ENCODE measurements at places on chromosomes 3 and 15. TPM values are rescaled to one million over a fixed set of nuclear protein-coding genes. Genes with fewer than 3 reads are reported as not detected.
A peak's percentile ranks its signal among the peaks of the same experiment; 100 is the strongest.

GRCh38 chr15:31300981-31301672, 25.5 kb upstream of the KLF13 start:
- DNase-seq, result no peak
- no peak overlapping the region for H3K27ac ChIP-seq
- peaks cover 16% of the 10 kb centered on the region for H3K4me1 ChIP-seq
- no peaks in the 10 kb centered on the region for H3K27me3 ChIP-seq
- H3K36me3 ChIP-seq, result no peaks in the 10 kb centered on the region

- DNase-seq, result no peak
- H3K27ac ChIP-seq, result no peak overlapping the region
- no peaks in the 10 kb centered on the region for H3K27me3 ChIP-seq
- peaks cover 3% of the 10 kb centered on the region for H3K4me1 ChIP-seq
- no peaks in the 10 kb centered on the region for H3K36me3 ChIP-seq
Observed at GRCh38 chr3:50187750-50188149, 3.7 kb upstream of the GNAT1 start.

DNA sequence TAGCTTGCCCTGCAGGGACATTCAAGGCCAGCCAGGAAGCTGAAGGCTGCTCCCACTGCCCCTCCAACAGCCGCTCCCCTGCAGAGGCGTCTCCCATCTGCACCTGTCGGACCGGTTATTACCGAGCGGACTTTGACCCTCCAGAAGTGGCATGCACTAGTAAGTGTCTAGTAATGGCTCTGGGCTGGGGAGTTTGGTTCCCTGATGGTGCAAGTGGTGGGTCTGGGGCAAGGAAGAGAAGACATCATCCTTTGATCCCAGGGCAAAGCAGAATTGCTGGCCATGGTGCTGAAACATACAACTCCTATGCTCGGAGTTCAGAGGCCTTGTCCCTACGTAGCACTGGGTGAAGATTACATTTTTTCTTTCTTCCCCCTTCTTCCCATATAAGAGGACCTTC, 311.4 kb downstream of the EPHB1 start:
- no peak for DNase-seq
- H3K4me1 ChIP-seq, result no peaks in the 10 kb centered on the region
- no peak overlapping the region for H3K27ac ChIP-seq
- no peak overlapping the region for H3K4me3 ChIP-seq
- no peaks in the 10 kb centered on the region for H3K27me3 ChIP-seq

GRCh38 chr3:126402666-126403302, 8.1 kb downstream of the CFAP100 start:
- H3K27me3 ChIP-seq, result no peaks in the 10 kb centered on the region
- DNase-seq, result no peak
- no peak overlapping the region for H3K27ac ChIP-seq
- no peak overlapping the region for H3K4me3 ChIP-seq
- H3K36me3 ChIP-seq, result no peaks in the 10 kb centered on the region

The ZNF501 gene
- polyA plus RNA-seq, result 2.1 TPM

GRCh38 chr3:195543500-195544229, 540 bp upstream of the PPP1R2 start:
- no peak for DNase-seq
- peak overlapping the region; percentile 66 for H3K4me3 ChIP-seq
- no peaks in the 10 kb centered on the region for H3K27me3 ChIP-seq
- no peaks in the 10 kb centered on the region for H3K36me3 ChIP-seq

GRCh38 chr15:48427960-48428547, 96.8 kb downstream of the DUT start:
- DNase-seq, result no peak
- no peak overlapping the region for H3K4me3 ChIP-seq
- no peaks in the 10 kb centered on the region for H3K4me1 ChIP-seq

The CFAP91 gene
- polyA plus RNA-seq, result 0.48 TPM

GRCh38 chr3:112122870-112123269, 10.2 kb downstream of the GCSAM start:
- no peak overlapping the region for H3K27ac ChIP-seq
- H3K36me3 ChIP-seq, result peaks cover 26% of the 10 kb centered on the region
- no peaks in the 10 kb centered on the region for H3K27me3 ChIP-seq
- H3K4me1 ChIP-seq, result peaks cover 60% of the 10 kb centered on the region
- H3K4me3 ChIP-seq, result no peak overlapping the region
- no peak for DNase-seq

The TIMP4 gene
- not detected for polyA plus RNA-seq

DNA sequence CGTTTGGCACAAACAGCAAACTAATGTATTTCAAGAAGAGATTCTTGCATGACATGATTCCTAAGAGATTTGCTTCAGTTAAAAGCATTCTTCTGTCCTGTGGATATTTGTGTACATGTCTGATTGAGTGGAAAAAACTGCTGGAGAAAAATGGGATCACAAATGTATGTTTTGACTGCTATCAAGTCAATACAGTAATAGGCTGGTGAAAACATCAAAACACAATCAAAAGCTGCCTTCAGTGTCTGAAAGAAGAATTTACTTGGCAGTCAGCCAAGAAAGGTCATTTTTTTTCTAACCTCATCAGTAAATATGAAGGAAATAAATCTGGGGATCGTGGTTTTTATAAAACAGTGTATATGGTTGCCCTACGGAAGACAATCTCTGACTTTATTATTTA, 1214.8 kb downstream of the NSUN3 start:
- H3K4me1 ChIP-seq, result no peaks in the 10 kb centered on the region
- no peaks in the 10 kb centered on the region for H3K27me3 ChIP-seq
- H3K27ac ChIP-seq, result no peak overlapping the region
- no peaks in the 10 kb centered on the region for H3K36me3 ChIP-seq
- no peak overlapping the region for H3K4me3 ChIP-seq

The MYL3 gene
- not detected for polyA plus RNA-seq

The AHSG gene
- polyA plus RNA-seq, result not detected

DNA sequence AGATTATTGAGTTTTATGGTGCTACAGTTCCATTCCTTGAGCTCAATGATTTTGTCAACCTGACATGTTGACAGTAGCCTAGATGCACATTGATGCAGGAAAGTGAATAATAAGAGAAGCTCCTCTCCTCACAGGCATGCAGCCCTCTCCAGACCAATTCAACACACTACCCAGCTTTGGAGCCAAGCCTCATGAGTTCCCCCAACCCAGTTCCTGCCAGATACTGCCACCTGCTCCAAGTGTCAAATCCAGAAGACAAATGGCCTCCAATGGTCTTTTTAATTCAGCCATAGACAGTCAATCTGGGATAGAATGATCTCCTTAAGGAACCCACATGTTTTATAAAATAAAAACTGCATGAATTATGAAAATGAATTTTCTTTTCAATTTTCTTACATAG, 83.7 kb upstream of the ARHGEF3 start:
- peaks cover 68% of the 10 kb centered on the region for H3K4me1 ChIP-seq
- H3K4me3 ChIP-seq, result no peak overlapping the region

DNA sequence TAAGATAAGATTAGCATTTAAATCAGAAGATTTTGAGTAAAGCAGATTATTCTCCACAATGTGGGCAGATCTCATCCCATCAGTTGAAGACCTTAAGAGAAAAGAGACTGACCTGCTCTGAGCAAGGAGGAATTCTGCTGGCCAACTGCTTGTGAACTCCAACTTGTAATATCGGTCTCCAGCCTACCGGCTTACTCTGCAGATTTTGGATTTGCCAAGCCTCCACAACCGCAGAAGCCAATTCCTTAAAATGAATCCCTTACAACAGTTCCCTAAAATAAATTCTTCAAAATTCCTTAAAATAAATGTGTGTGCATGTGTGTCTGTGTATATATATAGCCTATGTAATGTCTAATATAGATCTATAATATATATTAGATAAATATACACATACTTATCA, 107.4 kb upstream of the KLF13 start:
- no peak for DNase-seq
- H3K36me3 ChIP-seq, result no peaks in the 10 kb centered on the region
- no peaks in the 10 kb centered on the region for H3K27me3 ChIP-seq

The CFAP100 gene
- polyA plus RNA-seq, result not detected

The ENTPD3 gene
- polyA plus RNA-seq, result not detected

GRCh38 chr15:70267879-70268278, 170.2 kb upstream of the TLE3 start:
- no peak for DNase-seq
- no peaks in the 10 kb centered on the region for H3K36me3 ChIP-seq
- H3K4me1 ChIP-seq, result no peaks in the 10 kb centered on the region
- H3K27me3 ChIP-seq, result no peaks in the 10 kb centered on the region

The AVEN gene
- polyA plus RNA-seq, result 12.0 TPM

The DUOX2 gene
- polyA plus RNA-seq, result not detected

GRCh38 chr3:61733876-61734275, 172.5 kb downstream of the PTPRG start:
- H3K27me3 ChIP-seq, result no peaks in the 10 kb centered on the region
- no peaks in the 10 kb centered on the region for H3K4me1 ChIP-seq
- H3K4me3 ChIP-seq, result no peak overlapping the region
- H3K36me3 ChIP-seq, result no peaks in the 10 kb centered on the region
- H3K27ac ChIP-seq, result no peak overlapping the region

DNA sequence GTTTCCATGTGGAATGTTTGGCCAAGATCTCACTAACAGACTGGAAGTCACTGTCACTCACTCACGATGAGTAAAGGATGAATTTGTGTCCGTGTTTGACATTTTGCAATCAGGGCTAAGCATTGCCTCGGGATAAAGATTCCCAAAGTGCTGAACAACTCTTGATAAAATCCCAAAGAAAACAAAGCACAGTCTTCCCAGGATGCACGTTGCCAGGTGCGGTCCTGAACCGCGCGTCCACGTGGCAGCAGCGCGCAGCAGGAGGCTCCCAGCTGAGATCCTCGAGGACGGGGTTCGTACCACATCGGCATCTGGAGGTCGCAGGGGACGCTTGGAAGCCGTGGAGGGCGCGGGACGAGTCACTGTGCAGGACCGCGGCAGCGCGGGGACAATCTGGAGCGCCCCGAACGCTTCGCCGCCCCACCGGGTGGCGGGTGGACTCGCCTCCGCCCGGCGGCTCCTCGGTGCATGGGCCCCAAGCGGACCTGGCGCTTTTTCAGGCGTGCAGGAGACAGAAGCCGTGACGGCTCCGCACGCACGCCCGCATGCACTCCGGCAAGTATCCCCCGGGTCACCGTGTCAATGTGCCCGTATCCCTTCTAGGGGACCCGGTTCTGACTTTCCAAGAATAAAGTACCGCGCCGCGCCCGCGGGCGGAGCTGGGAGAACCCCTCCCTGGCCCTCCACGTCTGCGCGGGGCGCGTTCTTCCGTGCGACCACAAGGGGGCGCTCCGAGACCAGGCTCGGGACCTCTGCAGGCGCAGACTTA, 17.7 kb downstream of the CPN2 start:
- H3K27ac ChIP-seq, result no peak overlapping the region
- peak; percentile 85 for DNase-seq
- H3K4me1 ChIP-seq, result peaks cover 6% of the 10 kb centered on the region
- peak overlapping the region; percentile 38 for H3K4me3 ChIP-seq
- peaks cover 12% of the 10 kb centered on the region for H3K27me3 ChIP-seq
- H3K36me3 ChIP-seq, result no peaks in the 10 kb centered on the region

DNA sequence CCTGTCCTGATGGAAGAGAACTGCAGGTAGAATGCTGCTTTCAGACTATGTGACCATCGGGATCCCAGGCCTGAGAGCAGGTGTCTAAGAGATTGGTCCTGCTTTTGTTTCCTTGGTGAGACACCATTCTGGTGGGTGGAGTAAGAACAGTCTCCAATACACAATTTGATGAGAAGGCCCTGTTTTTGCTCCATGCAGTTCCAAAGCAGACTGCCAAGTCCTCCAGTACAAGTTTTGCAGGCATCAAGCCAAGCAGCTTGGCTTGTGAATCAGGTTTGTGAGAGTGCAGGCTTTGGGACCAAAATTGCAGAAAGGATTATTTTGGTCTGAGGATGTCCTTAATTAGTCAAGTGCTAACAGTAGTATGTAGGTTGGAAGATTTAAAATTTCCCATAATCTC, 381.6 kb downstream of the FOXP1 start:
- no peak for DNase-seq
- H3K4me3 ChIP-seq, result no peak overlapping the region

- H3K4me3 ChIP-seq, result no peak overlapping the region
- no peak overlapping the region for H3K27ac ChIP-seq
- H3K27me3 ChIP-seq, result no peaks in the 10 kb centered on the region
- no peak for DNase-seq
- H3K36me3 ChIP-seq, result no peaks in the 10 kb centered on the region
Observed at GRCh38 chr3:119194237-119195150, 21.1 kb downstream of the UPK1B start.

The ADPGK gene
- 66.7 TPM for polyA plus RNA-seq

- H3K4me3 ChIP-seq, result no peak overlapping the region
- no peaks in the 10 kb centered on the region for H3K27me3 ChIP-seq
- no peak for DNase-seq
- H3K4me1 ChIP-seq, result peaks cover 10% of the 10 kb centered on the region
- no peaks in the 10 kb centered on the region for H3K36me3 ChIP-seq
- H3K27ac ChIP-seq, result no peak overlapping the region
Observed at GRCh38 chr15:60673918-60674558, 195.1 kb upstream of the ICE2 start.

DNA sequence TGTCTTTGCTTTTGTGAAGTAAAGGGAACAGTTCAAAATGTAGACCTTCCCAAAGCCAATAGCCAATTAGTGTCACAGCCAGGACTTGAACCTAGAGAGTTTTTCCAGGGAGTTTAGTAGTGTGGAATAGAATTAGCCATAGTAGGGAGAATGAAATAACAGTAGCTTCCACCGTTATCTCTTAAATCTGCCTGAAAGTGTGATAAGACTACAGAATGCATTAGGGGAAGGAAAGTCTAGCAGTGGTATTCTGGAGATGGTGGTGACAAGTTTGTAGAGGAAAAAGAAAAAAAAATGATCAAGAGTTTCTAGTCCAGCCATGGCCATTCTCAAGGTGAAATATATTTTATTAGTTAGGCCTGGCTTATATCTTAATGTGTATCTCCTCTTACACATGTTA, 13.8 kb downstream of the ATP11B start:
- H3K4me3 ChIP-seq, result no peak overlapping the region
- DNase-seq, result no peak
- no peaks in the 10 kb centered on the region for H3K27me3 ChIP-seq
- no peak overlapping the region for H3K27ac ChIP-seq
- H3K36me3 ChIP-seq, result no peaks in the 10 kb centered on the region

DNA sequence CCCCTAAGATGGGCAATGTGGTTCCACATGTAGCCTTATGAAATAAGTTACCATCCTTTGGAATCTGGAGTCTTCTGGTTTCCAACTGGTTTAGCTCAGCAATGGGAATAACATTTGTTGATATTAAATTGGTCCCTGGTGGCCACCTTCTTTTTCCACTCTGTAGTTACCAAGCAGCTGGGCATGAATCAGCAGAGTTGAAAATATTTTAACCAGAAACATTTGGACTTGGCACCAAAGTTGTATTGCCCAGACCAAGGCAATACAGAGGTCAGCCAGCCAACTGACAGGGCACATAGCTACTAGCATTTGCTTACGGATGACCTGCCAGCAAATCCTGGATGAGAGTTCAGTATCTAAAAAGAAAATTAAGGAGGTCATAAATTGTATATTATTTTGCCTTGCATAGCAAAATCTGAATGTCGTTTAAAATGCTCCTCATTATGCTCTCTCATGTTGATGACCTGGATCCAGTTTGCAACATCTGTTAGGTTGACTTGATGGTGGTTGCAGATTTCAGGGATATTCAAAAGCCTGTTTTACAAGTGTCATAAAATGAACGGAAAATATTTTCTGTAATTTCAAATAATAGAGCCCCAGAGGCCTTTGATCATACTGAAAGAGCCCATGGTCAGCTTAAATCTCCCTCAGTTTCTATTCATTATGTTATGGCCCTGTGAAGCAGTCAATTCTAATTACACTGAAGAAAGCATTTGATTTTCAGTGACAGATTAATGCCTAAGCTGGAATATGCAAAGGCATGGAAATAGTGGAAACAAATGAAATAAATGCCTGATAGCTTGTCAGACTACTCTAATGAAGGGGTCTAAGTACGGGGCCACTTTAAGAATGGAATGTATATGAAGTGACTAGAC, 54.6 kb downstream of the PPM1L start:
- no peaks in the 10 kb centered on the region for H3K27me3 ChIP-seq
- H3K27ac ChIP-seq, result no peak overlapping the region
- no peak for DNase-seq

The NPAP1 gene
- not detected for polyA plus RNA-seq
